ENCODE measurements at places on chromosomes 5 and 9.
A peak's percentile ranks its signal among the peaks of the same experiment; 100 is the strongest.

GRCh38 chr5:177553671-177554429 is 513 bp downstream of the FAM193B start:
- no peaks in the 10 kb centered on the region for H3K36me3 ChIP-seq
- H3K27me3 ChIP-seq: no peaks in the 10 kb centered on the region
- ATAC-seq: peak; percentile 50
- H3K27ac ChIP-seq: peak overlapping the region; percentile 89

- H3K36me3 ChIP-seq: peaks cover 25% of the 10 kb centered on the region
- H3K27ac ChIP-seq: peak overlapping the region; percentile 100
- H3K4me1 ChIP-seq: no peaks in the 10 kb centered on the region
- ATAC-seq: peak; percentile 71
- H3K4me3 ChIP-seq: peak overlapping the region; percentile 90
Measured at GRCh38 chr9:120877276-120878034, 467 bp upstream of the PHF19 start.

GRCh38 chr9:118533101-118533500 is 828.9 kb downstream of the TLR4 start:
- H3K27ac ChIP-seq: no peak overlapping the region
- no peak overlapping the region for H3K4me3 ChIP-seq
- no peaks in the 10 kb centered on the region for H3K4me1 ChIP-seq
- H3K36me3 ChIP-seq: no peaks in the 10 kb centered on the region
- H3K27me3 ChIP-seq: no peaks in the 10 kb centered on the region

- no peak for ATAC-seq
- no peak overlapping the region for H3K27ac ChIP-seq
- no peaks in the 10 kb centered on the region for H3K27me3 ChIP-seq
- no peaks in the 10 kb centered on the region for H3K4me1 ChIP-seq
Measured at GRCh38 chr5:39816156-39816845, 391.5 kb upstream of the DAB2 start.

GRCh38 chr9:76985581-76985980 is 33.9 kb upstream of the FOXB2 start:
- no peak for ATAC-seq
- no peaks in the 10 kb centered on the region for H3K4me1 ChIP-seq
- H3K36me3 ChIP-seq: no peaks in the 10 kb centered on the region
- H3K27ac ChIP-seq: no peak overlapping the region
- no peaks in the 10 kb centered on the region for H3K27me3 ChIP-seq
- no peak overlapping the region for H3K4me3 ChIP-seq

GRCh38 chr9:126223798-126224531 is 102.7 kb upstream of the MVB12B start:
- no peak overlapping the region for H3K4me3 ChIP-seq
- no peak overlapping the region for H3K27ac ChIP-seq
- H3K4me1 ChIP-seq: no peaks in the 10 kb centered on the region
- ATAC-seq: no peak

GRCh38 chr9:92767066-92768054 is 2.7 kb upstream of the BICD2 start:
- H3K36me3 ChIP-seq: no peaks in the 10 kb centered on the region
- ATAC-seq: no peak
- H3K27ac ChIP-seq: no peak overlapping the region

GRCh38 chr9:125404733-125405132 is 143.1 kb downstream of the GAPVD1 start:
- H3K4me1 ChIP-seq: no peaks in the 10 kb centered on the region
- no peak overlapping the region for H3K4me3 ChIP-seq
- no peak for ATAC-seq
- no peaks in the 10 kb centered on the region for H3K36me3 ChIP-seq
- no peaks in the 10 kb centered on the region for H3K27me3 ChIP-seq

DNA sequence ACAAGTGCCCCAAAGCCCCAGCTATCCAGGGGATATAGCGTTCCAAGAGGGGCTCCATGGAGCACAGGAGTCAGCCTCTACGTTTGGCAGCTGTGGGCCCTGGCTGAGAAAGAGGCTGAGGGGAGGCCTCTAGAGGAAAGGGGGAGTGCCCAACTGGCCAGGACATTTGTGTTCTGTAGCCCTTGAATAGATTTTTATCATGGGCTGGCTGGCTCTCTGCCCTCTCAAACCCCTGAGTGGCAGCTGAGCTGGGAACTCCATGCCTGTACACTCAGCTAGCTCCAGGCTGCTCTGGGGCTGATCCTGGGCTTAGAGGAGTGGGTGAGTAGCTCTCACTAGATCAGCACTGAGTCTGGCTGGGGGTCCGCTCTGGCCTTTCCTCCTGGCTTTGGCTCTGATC is 285.0 kb downstream of the ZSWIM6 start:
- no peak for ATAC-seq
- H3K27ac ChIP-seq: no peak overlapping the region
- H3K4me3 ChIP-seq: no peak overlapping the region
- H3K4me1 ChIP-seq: peaks cover 28% of the 10 kb centered on the region
- H3K36me3 ChIP-seq: no peaks in the 10 kb centered on the region
- no peaks in the 10 kb centered on the region for H3K27me3 ChIP-seq

- no peak for ATAC-seq
- H3K27me3 ChIP-seq: no peaks in the 10 kb centered on the region
- peaks cover 29% of the 10 kb centered on the region for H3K4me1 ChIP-seq
Measured at GRCh38 chr5:14157493-14157782, 14.3 kb downstream of the TRIO start.

DNA sequence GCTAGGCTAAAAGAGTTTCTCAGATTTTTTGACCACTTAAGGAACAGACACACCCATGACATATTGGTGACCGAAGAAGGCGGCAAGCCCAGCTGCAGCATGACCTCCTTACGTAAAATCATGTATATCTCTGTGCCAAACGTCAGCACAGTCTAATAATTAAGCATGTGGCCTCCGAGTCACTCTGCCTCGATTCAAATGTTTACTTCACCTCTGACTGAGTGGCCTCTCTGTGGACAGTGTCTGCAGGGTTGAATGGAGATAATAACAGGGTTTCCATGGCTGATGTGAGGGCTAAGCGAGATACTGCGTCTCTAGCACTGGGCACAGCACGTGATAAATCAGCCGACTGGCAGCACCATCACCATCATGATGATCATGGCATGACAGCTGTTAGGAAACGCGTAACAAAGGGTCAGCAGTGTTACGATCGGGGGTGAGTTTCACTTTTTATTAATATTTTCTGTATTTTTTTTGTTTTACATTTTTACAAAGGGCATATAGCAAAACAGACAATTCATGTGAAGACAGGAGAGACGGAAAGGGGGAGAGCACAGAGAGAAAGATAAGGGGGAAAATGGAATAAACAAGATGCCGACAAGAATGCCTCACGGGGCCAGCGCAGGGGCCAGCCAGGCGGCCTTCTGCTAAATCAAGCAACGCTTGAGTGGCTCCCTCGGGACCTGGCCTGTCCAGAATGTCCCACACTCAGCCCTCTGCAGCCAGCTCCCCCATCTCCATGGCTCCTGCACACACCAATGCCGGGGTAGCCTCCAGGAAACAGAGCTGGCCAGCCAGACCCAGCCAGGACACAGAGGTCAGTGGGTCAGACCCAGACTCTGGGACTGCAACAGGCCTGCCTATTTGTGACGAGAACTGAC is 60.3 kb downstream of the ADAMTS2 start:
- H3K27me3 ChIP-seq: no peaks in the 10 kb centered on the region
- peak; percentile 68 for ATAC-seq
- H3K36me3 ChIP-seq: no peaks in the 10 kb centered on the region
- no peak overlapping the region for H3K4me3 ChIP-seq
- H3K4me1 ChIP-seq: peaks cover 26% of the 10 kb centered on the region
- H3K27ac ChIP-seq: no peak overlapping the region

- no peaks in the 10 kb centered on the region for H3K4me1 ChIP-seq
- no peak for ATAC-seq
- no peaks in the 10 kb centered on the region for H3K36me3 ChIP-seq
- no peaks in the 10 kb centered on the region for H3K27me3 ChIP-seq
- H3K4me3 ChIP-seq: no peak overlapping the region
Measured at GRCh38 chr5:18675041-18675440, 1040.8 kb downstream of the TAF11L14 start.

GRCh38 chr9:90991953-90992352 is 190.3 kb downstream of the SYK start:
- no peak overlapping the region for H3K4me3 ChIP-seq
- no peaks in the 10 kb centered on the region for H3K27me3 ChIP-seq
- no peak overlapping the region for H3K27ac ChIP-seq
- no peaks in the 10 kb centered on the region for H3K36me3 ChIP-seq
- no peaks in the 10 kb centered on the region for H3K4me1 ChIP-seq

DNA sequence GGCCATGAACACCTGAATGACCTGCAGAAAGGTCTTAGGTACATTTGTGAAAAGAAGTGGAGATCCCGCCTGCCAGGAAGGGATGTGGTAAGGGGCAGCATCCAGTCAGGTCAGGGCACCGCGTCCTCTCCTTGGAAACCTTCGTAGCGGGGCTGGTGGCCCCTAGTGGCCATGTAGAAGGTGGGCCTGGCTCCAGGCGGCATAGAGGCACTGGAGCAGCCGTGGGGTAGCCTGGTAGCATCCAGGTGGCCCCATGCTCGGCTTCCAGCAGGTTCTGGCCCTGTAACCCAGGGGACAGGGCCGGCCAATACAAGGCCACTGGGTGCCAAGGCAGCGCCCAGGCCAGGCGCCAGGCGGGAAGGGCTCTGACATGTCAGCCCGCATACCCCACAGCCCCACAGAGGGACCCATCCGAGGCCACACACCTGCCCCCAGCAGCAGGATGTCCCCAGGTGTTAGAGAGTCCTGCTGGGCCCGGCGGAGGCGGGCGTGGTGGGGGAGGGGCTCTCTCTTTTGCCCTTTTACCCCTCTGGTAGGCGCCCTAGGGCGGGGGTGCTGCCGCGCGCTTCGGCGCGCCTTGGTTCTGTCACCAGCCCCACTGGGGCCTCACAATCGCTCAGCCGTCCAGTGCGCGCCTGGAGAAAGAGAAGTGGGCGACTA is 58.3 kb upstream of the SPATA31E1 start:
- H3K4me3 ChIP-seq: no peak overlapping the region
- H3K36me3 ChIP-seq: no peaks in the 10 kb centered on the region
- H3K27ac ChIP-seq: no peak overlapping the region
- peaks cover 11% of the 10 kb centered on the region for H3K27me3 ChIP-seq
- H3K4me1 ChIP-seq: no peaks in the 10 kb centered on the region

- H3K4me1 ChIP-seq: peaks cover 63% of the 10 kb centered on the region
- no peaks in the 10 kb centered on the region for H3K36me3 ChIP-seq
- H3K27ac ChIP-seq: peak overlapping the region; percentile 73
- H3K27me3 ChIP-seq: no peaks in the 10 kb centered on the region
Measured at GRCh38 chr5:55446640-55447351, 88.0 kb downstream of the PLPP1 start.

DNA sequence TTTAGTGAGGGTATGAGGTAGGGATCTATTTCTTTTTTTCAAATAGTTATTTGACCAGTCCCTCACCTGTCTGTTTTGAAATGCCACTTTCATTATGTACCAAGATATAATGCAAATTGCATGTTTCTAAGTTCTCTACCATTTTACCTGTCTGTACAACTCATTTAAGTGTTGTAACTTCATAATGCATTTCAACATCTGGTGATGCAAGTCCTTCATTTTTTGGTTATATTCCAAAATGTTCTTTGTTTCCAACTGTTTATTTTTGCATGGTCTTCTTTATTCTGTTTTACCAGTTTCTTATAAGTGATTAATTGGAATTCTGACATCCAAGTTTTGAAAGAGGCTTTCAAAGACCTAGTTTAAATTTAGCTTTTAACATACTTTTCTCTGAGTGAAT is 26.8 kb downstream of the TDRD7 start:
- no peak for ATAC-seq
- H3K27me3 ChIP-seq: no peaks in the 10 kb centered on the region
- no peaks in the 10 kb centered on the region for H3K4me1 ChIP-seq
- no peak overlapping the region for H3K27ac ChIP-seq

- ATAC-seq: no peak
- peaks cover 3% of the 10 kb centered on the region for H3K27me3 ChIP-seq
- no peaks in the 10 kb centered on the region for H3K4me1 ChIP-seq
- no peaks in the 10 kb centered on the region for H3K36me3 ChIP-seq
- H3K27ac ChIP-seq: no peak overlapping the region
- H3K4me3 ChIP-seq: peak overlapping the region; percentile 74
Measured at GRCh38 chr9:132077881-132078698, 1.6 kb downstream of the MED27 start.

DNA sequence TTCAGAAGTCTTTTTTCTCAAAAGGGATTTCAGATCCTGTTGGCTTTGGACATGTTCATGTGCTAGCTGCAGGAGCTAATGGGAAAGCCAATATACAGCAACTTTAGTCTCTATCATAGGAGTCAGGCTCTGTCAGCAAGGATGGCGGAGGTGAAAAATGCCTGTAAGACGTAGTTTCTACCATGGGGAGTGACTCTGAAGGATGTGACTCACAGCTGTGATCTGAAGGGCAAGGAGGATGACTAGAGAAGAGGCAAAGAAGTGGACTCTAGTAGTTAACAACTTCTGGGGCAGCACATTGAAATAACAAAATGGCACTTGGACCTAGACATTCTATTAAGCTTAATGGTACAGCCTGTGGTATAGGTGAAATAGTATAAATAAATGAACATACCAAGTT is 3.1 kb upstream of the NDUFS4 start:
- ATAC-seq: no peak
- peaks cover 12% of the 10 kb centered on the region for H3K27me3 ChIP-seq
- H3K36me3 ChIP-seq: no peaks in the 10 kb centered on the region
- peaks cover 6% of the 10 kb centered on the region for H3K4me1 ChIP-seq

DNA sequence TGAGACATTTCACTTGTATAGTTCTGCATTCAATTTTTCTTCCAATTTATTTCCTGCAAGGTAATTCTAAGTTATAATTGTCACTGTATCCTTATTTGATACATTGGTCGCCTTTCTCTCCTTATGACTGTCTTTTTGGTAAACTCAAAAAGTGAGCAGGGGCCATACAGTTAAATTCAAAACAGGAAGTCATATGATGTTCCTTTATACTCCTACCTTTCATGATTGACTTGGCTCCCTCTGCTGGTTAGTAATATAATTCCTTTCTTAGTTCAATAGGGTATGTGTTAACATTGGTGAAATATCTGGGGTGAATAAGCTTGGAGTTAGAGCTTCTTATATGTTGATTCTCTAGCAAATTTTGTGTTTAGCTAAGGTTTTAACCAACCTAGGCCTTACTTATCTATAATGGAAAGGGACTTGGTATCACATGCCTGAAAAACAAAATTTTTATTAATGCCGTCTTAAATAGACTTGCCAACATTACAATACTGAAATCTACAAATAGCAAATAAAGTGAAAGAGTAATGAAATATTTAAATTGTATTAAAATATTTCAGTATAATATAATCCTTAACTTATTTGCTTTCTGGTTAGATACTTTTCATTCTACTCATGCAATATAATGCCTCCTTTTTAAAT is 6.0 kb upstream of the NIPBL start:
- peaks cover 5% of the 10 kb centered on the region for H3K36me3 ChIP-seq
- H3K27ac ChIP-seq: no peak overlapping the region
- H3K4me3 ChIP-seq: no peak overlapping the region
- peaks cover 14% of the 10 kb centered on the region for H3K4me1 ChIP-seq
- H3K27me3 ChIP-seq: no peaks in the 10 kb centered on the region
- ATAC-seq: peak; percentile 71

GRCh38 chr9:32942755-32943460 is 58.5 kb downstream of the APTX start:
- ATAC-seq: no peak
- no peaks in the 10 kb centered on the region for H3K4me1 ChIP-seq
